ENCODE measurements at places on chromosomes 4 and X. TPM values are rescaled to one million over a fixed set of nuclear protein-coding genes. Genes with fewer than 3 reads are reported as not detected.

The PTPN13 gene
- 58.9 TPM for total RNA-seq

The GPM6B gene
- not detected for total RNA-seq

The KLHL2 gene
- total RNA-seq: 18.9 TPM

The MAGEC1 gene
- 0.05 TPM for total RNA-seq

DNA sequence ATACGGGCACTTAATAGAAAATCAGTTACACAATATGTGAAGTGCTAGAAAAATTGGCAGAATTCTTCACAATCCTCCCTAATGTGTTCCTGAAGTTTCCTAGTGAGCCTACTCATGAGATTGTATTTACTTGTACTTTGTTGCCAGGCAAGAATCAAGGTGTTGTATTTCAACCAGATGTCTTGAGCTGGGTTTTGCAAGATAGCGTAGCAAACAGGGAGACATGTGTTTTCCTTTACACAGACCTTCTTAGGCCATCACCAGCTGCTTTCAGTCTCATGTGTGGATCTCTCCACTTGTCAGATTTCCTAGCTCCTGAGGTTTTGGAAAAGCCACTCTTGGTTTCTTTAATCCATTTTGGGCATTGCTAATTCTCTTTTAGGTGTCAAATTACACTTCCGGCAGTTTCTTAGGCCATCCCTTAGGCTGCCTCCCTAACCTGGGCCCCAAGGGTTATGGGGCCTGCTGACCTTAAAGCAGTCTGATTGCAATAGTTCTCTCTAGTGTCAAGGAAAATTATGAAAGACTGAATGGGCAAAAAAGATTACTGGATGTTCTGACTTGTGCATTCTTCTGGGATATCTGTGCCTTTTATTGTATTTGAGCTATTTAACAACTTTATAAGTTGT is 12.2 kb upstream of the EDA start:
- DNase-seq: no peak

GRCh38 chr4:98446499-98447375 is 185.6 kb downstream of the RAP1GDS1 start:
- DNase-seq: peak; percentile 61

GRCh38 chrX:136781180-136781797 is 557 bp upstream of the ARHGEF6 start:
- no peak for DNase-seq

DNA sequence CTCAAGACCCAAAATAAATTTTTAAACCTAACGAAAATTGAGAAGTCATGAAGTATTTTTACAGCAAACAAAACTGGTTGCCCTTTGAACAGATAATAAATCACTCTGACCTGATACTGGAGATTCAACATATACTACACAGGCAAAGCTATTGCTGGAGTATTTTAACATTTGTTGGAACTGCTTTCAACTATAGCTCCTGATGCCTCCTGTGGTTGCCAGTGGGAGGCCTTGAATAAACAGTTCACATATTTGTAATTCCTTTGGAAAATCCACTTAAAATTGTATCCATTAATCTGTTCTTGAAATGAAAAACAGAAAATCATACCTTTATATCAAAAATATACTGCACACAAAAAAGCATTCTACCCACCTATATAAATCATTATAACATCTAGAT is 605.1 kb downstream of the KCTD8 start:
- DNase-seq: no peak

- no peak for DNase-seq
These were observed 41.5 kb downstream of the ACE2 start for GRCh38 chrX:15559227-15559626.

- no peak for DNase-seq
These were observed 21.6 kb downstream of the HTRA3 start for GRCh38 chr4:8291036-8291682.

DNA sequence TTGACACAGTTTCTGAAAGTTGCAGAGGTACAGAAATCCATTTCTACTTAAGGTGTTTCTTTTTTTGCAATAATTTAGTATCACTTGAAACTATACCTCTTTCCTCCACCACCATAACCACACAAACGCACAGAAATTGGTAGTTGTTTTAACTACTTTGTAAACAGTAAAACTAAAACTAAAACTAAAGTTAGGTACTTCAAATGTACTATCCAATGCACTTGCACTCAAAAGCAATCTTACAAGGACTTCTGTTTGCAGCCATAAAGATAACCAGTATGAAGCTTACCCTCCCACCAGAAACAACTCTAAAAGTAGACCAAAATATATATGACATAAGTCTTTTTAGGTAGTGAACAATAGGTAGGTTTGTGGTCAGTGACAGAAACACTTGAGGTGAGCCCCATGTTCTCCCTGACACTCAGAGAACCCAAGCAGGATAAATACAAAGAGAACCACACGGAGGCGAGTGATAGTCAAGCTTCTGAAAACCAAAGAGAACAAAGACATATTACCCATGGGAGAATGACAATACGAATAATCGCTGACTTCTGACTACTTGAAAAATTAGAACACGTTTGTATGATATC is 72.2 kb upstream of the VBP1 start:
- no peak for DNase-seq

DNA sequence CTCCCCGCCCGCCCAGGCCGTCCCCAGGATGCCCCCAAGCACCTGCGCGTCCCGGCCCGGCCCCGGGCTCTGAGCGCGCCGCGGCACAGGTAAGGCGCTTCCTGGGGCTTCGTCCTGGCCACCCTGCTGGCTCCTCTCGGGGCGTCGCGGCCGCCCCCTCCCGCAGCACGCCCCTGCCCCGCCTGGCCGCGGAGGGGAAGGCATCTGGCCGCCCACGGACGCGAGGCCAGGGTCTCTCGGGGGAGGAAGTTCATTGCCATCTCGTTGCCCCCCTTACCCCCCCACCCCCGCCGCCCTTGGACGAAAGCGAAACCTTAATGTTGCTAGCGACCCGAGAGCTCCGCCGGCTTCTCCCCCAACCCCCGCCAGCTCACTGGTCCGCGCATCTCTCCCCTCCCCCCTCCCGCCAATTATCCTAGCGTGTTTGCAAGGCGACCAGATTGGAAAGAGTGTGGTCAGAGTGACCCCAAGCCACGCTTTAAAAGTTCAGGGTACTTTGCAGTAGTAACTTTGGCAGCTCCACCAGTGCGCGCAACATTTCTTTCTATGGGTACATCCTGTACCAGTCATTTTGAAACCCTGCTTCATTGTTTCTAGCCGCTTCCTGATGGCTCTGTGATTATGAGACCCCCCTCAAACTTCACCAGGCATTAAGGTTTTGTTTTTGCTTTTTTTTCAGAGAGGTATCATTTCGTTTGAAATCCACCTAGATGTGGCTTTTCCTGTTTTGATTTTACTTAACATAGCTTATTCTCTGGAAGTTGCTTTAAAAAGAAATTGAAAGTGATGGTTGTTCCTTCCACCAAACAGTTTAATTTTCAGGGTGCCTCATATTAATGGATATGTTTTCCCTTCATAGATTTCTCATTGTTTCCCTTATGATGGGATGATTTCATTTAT is 626 bp downstream of the TBC1D1 start:
- peak; percentile 79 for DNase-seq

GRCh38 chrX:14864631-14865030 is 8.2 kb downstream of the FANCB start:
- DNase-seq: no peak

DNA sequence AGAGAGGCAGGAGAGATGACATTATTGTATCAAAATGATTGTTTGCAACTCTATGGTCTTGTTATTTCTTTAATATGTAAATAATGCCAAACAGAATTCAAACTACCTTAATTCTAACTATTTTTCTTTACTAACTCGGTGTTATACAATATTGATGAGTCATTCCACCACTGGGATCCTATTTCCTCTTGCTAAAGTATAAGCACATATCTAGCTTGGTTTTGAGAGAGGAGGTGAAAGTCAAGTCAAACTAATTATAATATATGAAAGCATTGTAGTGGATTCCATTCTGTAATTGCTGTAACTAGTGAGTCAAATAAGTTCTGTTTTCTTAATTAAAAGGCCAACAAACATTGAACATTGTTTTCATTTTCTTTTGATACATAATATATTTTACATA is 837.6 kb downstream of the PDHA2 start:
- no peak for DNase-seq

DNA sequence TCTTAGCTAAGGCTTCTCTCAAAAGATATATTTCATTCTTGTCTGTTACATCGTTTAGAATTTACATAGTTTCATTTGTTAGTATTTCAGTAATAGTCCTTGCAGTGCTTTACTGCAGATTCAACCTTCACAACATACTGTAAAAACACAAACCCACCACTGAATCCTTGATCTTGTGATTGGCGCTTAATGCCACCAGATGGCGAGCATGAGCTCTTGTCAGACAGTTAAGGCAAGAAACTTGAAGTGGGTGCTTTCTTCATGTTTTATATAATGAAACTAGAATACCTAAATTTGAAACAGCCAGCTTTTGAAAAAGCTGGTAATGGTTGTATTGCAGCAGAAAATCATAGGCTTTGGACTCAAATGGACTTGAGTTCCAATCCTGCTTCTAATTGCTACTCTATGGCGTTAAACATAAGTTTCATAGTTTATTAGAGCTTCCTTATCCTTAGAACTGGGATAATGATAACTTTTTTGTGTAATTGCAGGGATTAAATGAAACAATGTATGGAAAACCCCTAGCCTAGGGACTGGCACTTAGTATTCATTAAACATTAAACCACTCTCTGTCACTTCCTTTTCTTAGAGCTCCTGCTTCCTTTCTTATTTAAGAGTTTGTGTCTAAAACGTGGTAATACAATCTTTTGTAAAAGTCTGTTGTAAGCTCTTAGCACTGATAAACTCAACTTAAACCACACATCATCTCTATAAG is 95.1 kb downstream of the USP9X start:
- peak; percentile 59 for DNase-seq

DNA sequence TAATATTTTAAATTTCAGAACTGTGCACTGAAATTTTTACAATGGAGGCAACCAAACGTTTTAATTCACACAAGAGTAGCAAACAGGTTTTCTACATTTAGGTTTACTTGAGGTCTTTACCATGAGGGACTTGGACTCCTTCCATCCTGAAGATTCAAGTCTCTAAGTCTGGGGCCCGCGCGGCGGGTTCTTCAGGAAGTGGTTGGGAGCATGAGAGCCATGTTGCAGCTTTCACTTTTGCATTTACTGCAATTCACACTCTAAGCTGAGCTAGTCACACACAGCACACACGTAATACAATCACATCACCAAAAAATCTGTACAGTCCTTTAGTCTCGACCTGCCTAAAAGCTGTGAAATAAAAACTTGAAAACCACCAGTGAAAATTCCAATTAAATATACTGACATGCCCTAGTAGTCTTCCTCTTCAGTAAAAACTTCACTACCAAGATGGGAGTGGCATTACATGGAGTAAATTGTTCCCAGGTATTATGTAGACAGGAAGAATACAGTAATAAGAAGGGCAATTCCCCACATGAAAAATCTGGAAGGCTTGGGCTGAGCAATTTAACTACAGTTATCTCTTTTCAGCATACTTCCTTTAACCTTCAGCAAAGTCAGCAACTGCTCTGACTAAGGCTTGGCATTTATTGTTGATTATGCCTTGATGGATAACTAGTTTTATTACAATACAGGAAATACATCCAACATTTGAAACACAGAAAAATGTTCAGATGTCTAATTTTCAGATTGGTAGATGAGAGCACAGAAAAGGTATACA is 571.1 kb upstream of the DIPK2B start:
- no peak for DNase-seq

DNA sequence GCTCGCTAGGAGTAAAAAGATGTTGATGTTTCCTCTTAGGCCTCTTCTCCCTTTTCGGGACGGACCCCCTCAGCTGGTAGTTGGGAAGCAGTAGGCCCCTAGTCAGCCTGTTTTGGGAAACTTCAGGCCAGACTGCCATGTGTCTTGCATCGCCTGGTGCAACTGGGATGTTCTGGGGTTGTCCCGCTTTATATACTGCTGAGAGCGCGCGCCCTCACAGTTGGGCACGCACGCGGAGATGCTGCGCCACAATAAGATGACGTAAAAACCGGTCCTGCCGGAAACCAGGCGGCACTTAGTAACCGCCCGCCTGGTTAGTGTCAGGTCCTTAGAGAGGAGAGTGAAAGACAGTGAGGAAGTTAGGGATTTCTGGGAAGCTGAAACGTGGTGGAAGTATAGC is 231.3 kb upstream of the CT83 start:
- DNase-seq: no peak

- DNase-seq: no peak
These were observed 359.4 kb downstream of the ARAP2 start for GRCh38 chr4:35884714-35885480.

DNA sequence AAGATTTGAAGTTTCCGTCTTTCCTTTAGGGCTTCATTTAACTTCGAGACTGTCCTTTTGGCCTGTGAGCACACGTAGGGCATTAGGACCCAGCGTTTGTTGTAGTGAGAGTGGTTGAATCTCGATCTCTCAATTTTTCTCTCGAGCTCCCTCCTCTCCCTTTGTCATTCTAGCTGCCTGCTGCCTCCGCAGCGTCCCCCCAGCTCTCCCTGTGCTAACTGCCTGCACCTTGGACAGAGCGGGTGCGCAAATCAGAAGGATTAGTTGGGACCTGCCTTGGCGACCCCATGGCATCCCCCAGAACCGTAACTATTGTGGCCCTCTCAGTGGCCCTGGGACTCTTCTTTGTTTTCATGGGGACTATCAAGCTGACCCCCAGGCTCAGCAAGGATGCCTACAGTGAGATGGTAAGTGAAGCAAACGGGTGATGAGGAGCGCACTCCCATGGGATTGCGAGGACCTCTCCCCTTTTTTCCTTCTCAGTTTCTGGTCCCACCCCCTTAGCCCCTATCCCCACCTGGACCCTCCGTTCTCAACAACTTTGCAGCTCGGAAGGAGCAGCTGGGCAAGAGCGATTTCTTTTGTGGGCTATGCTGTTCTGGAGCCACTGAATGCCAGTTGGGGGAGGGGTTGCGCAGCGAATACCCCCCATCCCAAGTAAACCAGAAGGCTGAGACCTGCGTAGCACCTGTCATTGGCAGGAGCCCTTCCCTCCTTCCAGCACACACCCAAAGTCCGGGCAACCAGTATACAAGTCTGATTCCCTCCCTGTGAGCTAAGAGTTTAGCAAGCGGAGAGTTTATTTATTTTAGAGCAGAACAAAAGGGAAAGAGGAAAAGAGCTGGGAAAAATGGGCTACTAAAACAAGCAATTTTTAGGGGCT is at the start of gene TMEM35A:
Gene TMEM35A, plus strand, starts transcription at position 164 of the 883 bp plus-strand sequence. Its CDS starts 124 bp downstream, at position 288.
- no peak for DNase-seq

Measured in GM12878 (cell line).